ENCODE measurements at places on chromosomes 3 and 15.

GRCh38 chr15:73364070-73364469 is 4.7 kb downstream of the HCN4 start:
- DNase-seq: no peak

DNA sequence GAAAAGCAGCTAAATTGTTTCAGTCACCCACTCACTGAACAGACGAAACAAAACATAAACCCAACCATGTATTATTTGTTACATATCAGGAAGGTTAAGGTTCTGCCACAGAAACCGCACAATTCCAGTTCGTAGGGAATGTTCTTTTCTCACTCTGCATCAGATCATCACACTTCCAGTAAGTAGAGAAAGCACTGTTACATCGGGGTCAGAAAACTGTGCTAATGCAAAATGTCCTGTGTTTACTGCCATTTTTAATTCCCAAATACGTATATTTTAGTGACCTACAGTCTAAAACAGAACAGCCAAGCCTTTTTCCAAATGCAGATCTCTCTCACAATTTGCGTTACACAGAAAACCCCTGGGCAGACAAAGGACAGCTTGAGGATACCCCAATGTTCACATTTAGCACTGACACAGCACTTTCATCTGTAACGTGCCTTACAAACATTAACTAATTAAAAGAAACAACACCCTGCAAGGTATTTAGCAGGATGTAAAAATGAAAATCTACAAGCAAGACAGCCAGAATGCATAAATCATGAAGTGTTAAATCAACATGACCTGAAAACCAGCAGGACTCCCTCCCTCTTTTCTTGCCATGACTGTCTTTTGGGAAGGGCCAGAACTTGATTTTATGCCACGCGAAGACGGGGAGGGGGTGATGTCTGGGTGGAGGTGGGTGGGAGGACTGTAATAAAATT is 34.8 kb upstream of the SKIL start:
- DNase-seq: no peak

DNA sequence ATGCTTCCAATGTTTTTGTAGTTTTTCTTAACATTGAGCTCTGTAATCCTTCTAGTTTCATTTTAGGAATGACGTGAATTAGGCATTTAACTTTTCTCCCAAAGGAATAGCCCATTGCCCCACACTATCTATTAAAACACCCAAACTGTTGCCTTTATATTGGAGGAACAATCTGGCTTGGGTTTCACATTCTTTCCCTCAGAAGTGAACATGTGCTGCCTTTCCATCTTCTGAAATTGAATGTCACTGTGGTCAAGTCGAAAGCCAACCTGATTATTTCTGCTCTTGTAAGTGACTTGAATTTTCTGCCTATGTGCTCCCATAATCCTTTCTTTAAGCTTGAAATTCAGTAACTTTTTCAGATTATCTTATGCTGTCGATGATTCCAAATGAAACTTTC is 214.5 kb downstream of the SLC9A9 start:
- no peak for DNase-seq

DNA sequence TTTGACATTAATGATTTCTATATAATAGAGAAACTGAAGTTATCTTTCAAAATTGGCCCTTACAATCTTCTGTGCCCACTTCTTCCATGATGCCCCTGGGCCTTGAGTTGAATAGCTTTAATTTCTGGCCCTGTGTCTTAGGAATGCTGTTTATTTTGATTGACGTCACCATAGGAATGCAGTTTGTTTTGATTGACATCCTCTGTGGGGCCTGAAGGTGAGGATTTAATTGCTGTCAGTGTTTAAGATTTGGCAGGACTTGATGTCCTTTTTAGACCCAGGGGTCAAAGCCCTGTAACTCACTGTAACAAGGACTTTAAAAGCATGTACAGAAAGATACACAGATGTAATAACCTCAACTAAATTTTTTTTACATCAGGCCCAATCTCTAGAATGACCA is 83.3 kb downstream of the GLDN start:
- no peak for DNase-seq

DNA sequence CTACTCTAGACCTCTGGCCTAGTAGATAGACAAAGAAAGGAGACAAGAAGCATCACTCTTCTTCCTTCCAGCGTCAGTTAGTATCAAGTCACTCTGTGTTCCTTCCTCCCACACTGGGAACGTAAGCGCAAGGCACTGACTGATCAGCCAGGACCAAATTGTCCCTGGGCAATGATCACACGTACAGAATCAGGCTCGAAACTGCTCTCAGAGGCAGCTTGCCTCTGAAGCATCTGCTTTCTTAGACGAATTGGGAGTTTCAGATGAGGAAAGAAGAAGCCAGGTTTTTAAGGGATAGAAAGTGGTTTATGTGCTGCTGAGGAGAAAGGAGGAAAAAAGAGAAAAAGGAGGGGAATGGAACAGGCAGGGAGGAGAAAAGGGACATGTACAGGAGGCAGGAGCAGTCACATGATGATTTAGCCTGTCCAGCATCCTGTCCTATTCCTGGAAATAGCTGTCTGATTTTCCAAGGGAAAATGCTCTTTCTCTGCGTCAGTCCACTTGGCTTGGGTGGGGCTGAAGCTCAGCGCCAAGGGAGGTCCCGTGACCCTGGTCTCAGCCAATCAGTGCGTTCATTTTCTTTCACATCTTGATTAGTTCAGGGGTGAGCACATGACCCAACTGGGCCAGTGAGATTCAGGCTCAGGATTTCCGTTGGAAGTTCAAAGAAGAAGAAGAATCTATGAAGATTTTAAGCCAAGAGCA is 102.0 kb upstream of the PRICKLE2 start:
- DNase-seq: no peak

- DNase-seq: no peak
Observed at GRCh38 chr3:123949641-123950040, 11.4 kb downstream of the CCDC14 start.

- DNase-seq: no peak
Observed at GRCh38 chr3:148873270-148873927, 8.3 kb downstream of the CPA3 start.

DNA sequence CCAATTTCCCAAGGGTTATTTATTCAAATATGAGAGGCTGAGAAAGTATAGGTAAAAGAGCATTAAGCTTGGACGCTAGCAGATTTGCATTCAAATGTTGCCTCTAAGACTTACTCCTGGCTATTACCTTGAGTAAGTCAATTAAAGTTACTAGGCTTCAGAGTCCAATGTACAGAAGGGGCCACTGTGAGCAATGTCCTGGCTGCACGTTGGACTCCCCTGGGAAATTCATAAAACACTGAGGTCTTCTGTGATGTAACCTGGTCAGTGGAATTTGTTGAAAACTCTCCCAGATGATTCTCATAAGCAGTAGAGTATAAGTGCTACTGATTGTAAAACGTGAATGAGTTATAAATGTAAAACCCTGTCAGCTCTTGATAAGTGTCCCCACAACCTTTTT is 295.3 kb downstream of the NEK10 start:
- DNase-seq: no peak

DNA sequence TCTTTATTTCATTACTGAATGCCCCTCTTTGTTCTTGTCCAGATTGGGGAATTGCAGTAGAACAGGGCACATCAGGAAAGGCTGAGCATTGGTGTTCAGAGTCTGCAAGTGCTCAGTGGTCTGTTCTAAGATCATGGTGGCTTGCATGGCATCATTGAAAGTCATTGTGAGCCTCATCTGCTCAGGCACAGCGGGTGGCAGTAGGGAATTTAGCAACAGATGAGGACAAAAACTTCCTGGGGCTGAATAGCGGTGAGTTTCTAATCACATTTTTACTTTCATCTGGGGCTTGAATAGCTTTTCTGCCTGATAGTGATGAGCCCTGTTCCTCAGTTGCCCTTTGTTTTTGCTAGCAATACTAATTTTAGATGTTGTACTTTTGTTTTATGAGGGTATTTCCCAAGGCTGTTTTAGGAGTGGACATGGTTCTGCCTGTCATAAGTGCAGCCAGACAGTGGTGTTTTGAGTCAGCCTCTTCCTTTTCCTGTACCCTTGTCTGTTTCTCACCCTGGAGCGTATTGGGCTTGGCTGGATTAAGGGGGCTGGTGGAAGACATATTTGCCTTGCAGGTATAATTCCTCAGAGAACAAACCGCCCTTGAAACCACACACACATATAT is 127.2 kb upstream of the IL12A start:
- peak; percentile 38 for DNase-seq

GRCh38 chr15:74399100-74399499 is 31.7 kb upstream of the CYP11A1 start:
- DNase-seq: no peak

DNA sequence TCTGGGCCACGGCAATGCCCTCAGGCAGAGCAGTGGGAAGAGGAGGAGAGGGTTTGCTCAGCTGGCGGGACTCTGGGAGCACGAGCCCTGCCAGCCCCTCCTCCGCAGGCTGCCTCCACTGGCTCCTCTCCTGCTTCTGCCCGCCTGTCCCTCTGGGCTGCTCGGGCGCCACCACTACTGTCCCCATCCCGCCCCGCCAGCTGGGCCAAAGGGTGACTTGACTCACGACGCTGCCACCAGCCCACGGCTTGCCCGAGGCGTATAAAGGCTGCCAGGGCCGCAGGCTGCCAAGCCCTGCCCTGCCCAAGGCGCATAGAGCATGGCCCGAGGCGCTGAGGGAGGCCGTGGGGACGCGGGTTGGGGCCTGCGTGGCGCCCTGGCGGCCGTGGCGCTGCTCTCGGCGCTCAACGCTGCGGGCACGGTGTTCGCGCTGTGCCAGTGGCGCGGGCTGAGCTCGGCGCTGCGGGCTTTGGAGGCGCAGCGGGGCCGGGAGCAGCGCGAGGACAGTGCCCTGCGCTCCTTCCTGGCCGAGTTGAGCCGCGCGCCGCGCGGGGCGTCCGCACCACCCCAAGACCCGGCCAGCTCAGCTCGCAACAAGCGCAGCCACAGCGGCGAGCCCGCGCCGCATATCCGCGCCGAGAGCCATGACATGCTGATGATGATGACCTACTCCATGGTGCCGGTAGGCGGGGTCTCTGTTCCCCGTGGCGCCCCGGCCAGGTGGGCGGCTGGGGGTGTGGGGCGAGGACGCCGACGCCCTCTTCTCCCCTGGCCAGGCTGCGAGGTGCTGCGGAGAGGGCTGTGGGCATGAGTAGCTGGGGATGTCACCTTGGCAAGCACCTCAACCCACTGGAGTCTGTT is at the start of gene GLDN:
TSS of gene GLDN (plus strand) at position 290 of the 861 bp plus-strand sequence. CDS start at position 320, 30 bp downstream.
- DNase-seq: no peak

GRCh38 chr15:64247906-64248541 is 85.2 kb upstream of the PPIB start:
- DNase-seq: peak; percentile 26

DNA sequence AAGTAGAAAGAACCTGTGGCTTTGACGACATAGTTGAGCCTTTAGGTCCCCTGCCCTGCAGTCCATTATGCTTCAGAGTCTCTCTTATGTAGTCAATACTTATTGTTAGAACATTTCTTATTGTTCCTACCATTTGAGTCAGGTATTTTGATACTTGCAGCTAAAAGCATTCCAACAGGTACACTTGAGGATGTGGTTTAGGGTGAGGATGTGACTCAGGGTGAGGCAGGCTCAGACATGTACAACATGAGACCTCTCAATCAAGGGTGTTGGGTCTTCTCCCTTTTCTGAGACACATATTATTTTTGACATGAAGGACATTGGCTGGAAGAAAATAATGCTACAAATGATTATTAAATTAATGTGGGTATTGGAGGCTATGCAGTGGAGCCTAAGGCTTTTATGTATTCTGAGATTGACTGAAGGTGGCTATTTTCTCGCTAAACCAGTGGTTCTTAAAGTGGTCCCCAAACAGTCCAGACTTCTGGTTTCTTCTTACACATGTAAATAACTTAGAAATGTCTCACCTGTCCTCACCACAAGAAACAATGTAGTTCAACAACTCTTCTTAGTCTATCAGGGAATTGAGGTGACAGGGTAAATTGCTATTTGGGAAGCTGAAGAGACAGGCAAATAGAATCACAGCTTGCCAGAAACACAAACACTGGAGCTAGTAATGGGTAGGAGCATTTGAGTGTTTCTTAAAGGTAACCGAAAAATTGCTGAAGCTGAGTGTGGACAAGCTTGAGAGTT is 135.5 kb upstream of the ZPLD1 start:
- no peak for DNase-seq

DNA sequence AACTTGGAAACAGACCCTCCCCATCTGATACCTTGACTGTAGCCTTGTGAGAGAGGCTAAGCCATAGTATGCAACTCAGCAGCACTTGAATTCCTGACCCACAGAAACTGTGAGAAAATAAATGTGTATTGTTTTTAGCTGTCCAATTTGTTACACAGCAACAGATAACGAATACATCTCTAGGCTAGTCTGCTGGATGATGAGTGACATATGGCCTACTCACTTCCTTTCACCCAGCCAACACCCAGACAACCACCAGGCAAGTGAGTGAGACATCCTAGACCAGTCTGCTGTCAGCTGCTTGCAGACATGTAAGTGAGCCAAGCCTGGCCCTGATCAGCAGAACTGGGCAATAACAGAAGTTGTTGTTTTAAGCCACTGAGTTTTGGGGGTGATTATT is 19.2 kb upstream of the SMAD6 start:
- DNase-seq: no peak

- DNase-seq: no peak
Observed at GRCh38 chr3:145620002-145620401, 541.0 kb downstream of the PLOD2 start.

GRCh38 chr3:128195369-128195768 is 42.1 kb downstream of the EEFSEC start:
- DNase-seq: no peak

DNA sequence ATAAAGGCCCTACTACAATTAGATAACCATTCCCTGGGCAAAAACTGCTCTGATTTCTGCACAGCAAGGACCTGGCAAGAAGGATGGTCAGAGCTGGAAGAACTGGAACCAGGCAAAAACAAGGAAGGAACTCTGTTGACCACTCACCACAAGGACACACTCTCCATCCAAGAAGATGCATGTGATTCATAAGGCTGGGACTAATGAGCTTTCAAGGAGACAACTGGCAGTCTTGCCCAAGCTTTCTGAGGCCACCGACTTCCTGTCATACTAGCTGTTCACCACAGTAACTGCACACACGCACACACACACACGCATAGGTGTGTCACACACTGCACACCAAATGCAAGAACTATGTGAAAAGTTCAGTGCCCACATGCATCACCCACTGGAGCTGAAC is 256.6 kb downstream of the OCA2 start:
- DNase-seq: no peak

DNA sequence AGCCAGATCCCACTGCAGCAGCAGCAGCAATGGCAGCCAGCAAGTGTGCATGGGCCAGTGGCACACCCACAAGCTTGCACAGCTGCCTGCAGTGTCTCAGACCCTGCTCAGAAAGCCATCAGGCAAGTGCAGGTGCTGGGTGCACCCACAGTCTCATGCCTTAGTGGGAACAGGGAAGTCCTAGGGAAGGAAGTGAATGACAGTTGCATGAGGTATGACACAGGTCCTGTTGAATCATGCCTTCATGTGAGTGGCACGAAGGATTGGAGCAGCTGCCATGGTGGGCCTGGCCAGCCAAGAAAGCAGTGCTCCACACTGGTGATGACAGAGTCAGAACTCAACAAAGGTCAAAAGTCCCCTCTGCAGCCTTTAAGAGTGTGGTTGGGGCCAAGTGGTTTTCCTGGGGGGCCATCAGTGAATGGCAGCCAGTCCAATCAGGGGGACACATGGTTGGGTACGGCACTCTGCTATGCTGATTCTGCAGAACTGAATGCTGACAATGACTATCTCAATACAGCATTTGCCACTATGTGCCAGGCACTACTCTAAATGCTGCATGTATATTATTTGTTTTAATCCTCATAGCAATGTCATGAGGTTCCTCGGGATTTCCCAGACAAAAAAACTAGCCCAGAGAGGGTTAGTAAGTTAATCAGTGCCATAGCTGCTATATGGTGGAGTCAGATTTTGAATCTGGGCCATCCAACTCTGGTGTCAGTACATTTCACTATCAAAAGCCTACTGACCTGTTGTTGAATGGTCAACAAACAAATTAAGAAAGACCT is 94.3 kb downstream of the AQP9 start:
- no peak for DNase-seq
